ENCODE measurements at places on chromosomes 6 and 20. TPM values are rescaled to one million over a fixed set of nuclear protein-coding genes. Genes with fewer than 3 reads are reported as not detected.

DNA sequence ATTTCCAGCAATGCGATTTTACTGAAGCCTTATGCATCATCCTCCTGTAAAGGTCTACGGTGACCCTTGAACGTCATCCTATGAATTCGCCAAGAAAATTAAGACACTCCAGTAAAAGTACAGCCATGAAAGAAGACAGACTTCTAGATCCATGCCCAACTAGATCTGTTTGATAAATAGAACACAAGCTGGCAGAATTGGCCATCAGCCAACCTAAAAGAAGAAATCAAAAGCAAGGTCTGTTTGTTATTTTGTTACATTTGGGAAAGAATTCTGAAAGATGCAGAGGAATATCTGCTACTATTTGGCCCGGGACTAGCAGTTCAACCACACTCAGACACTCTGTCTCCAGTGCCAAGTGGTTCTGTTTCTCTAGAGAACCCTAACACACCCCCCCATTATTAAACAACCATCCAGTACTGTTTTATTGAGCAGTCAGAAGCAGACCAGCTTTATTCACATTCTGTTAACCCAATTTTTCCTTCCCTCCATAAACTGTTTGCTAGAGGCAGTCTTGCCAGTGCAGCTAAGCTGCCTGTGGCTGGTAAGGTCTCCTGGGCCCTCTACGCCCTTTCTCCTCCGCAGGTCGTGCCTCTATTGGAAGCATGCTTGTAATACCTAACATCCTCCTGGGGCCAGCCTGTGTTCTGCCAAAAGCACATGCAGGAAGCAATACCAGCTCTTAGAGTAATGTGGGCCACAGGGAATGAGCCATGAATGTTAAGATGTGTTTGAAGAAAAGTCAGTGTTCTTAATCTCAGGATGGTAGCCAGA, 30.7 kb downstream of the LY86 start:
- DNase-seq = no peak

The DACT2 gene
- polyA plus RNA-seq = 1.0 TPM

GRCh38 chr6:33967966-33968724, 164.3 kb upstream of the MLN start:
- DNase-seq = no peak

- no peak for DNase-seq
Measured at GRCh38 chr6:142913036-142913510, 31.9 kb downstream of the HIVEP2 start.

Measured in muscle of leg (tissue), 16 donors.